CD4-positive, alpha-beta memory T cell (primary cell): ENCODE measurements at places on chromosomes 5 and 9. TPM values are rescaled to one million over a fixed set of nuclear protein-coding genes. Genes with fewer than 3 reads are reported as not detected.

DNA sequence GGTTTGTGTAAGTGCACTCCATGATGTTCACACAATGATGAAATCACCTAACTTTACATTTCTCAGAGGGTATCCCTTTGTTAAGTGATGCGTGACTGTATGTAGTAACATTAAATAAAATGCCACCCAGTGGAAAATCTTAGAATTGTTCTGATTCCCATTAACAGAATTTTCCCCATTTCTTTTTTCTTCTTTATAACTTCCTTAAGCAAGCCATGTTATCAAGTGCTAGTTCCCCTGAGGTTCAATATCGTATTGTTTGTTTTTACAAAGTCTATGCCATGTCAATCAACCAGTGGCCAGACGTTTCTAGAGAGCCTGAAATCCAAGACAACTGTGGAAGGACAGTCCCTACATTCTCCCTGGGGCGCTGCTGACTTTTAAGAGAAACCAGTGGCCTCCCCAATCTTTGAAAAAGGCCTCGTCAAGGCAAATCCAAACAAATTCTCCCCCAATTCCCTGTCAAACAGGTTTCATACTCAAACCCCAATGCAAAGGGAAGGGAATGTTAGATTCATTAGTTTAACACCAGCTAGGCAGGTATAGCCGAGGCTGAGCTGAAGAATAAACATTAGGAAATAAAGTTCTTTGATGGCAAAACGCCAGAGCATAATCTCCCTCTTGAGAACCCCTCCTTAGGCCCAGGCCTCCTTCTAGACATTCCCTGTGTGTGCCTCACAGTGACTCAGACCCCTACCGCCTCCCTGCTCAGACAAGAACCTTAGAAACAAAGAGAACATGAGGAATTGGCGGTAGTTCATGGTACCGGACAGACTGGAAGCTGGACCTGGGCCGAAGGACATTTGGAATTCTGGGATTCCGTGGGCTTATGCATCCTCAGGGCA lies 198.7 kb downstream of the GNA14 start:
- no peak for DNase-seq

GRCh38 chr5:77885519-77885918 lies 109.4 kb upstream of the TBCA start:
- no peak for DNase-seq

DNA sequence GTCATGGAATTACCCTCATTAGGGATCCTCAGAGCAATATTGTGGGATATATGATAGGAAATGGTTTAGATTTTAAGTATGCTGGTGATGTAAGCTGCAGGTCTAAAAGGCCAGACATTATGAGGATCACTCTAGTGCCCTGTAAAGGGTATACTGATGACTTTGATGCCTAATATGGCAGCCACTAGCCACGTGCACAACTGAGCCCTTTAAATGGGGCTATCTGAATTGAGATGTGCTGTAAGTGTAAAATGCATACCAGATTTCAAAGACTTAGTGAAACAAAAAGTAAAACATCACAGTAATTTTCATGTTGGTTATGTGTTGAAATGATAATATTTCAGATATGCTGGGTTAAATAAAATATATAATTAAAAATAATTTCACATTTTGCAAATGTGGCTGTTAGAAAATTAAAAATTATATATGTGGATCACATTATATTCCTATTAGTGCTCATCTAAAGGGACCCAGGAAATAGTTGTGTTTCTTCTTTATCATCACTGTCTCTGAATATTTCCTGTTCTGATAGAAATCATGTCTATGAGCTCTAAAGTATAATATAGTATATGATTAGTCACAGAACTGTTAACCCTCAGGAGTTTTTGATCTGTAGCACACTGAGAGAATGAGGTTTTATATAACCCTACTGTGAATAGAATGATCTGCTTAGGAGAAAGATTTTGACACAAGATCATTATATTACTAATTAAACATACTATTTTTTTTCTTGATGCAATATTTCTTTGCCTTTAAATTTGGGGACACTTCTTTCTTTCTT lies 50.1 kb downstream of the OSTF1 start:
- no peak for DNase-seq

OR1Q1 gene
- not detected for polyA plus RNA-seq

ACOT12 gene
- polyA plus RNA-seq, result not detected
